COR-L47 (cell line): ENCODE measurements at places on chromosomes 7 and 10.
A peak's percentile ranks its signal among the peaks of the same experiment; 100 is the strongest.

DNA sequence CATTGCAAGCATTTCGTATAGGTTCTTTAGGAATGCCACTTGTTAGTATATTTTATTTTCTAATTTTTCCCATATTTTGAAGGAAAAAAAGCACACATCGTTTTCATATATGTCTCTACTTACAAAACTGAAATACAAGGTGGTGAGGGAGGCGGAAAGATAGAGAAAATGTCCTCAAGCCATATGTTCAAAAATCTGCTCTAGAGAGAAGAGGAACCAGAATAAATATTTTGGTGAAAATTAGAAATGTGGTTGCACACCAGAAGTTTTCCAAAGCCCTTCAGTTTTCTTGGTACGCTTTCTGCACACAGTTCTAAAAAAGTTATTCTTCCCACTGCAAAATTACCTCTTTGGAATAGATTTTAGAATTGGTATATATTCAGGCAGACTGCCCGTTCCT lies 107.4 kb upstream of the RHOBTB1 start:
- DNase-seq: no peak

GRCh38 chr7:155811895-155812761 lies at the start of gene SHH:
SHH (minus strand) TSS chr7:155812463; CDS start chr7:155812122, 341 bp downstream.
- peak; percentile 19 for DNase-seq

- DNase-seq: no peak
These were observed 8.3 kb downstream of the SLC13A4 start for GRCh38 chr7:135719688-135720087.

- no peak for DNase-seq
These were observed 11.2 kb upstream of the CALD1 start for GRCh38 chr7:134768243-134768642.

DNA sequence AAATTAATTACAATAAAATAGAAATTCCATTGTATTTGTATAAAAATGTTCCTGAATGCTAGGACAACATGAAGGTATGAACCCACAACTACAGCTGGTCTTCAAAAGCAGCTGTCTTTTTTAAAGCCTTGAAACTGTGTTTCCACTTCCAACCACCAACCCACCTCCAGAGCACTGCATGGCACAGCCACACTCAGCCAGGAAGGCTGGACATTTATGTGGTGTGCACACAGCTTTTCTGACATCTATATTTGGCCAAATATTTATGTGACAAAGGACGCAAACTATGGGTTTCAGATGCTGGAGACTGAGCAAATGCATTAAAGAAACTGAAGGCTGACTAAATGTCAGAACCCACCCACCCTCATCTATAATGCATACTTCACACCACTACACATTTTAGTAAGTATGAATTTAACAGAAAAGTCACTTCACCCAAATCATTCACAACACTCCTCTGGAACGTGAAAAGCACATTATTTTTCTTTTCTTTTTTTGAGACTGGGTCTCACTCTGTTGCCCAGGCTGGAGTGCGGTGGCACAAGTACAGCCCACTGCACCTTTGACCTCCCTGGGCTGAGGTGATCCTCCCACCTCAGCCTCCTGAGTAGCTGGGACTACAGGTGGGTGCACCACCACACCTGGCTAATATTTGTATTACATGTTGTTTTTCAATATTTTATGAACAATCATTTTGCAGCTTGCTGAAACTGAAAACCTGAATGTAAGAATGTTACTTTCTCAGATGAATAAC lies 27.9 kb upstream of the DAGLB start:
- no peak for DNase-seq

GRCh38 chr7:118184565-118184940 lies 589 bp downstream of the LSM8 start:
- no peak for DNase-seq
